ENCODE measurements at places on chromosomes 2 and 18.

- no peak for DNase-seq
Observed at GRCh38 chr2:151165105-151165684, 96.5 kb downstream of the RBM43 start.

DNA sequence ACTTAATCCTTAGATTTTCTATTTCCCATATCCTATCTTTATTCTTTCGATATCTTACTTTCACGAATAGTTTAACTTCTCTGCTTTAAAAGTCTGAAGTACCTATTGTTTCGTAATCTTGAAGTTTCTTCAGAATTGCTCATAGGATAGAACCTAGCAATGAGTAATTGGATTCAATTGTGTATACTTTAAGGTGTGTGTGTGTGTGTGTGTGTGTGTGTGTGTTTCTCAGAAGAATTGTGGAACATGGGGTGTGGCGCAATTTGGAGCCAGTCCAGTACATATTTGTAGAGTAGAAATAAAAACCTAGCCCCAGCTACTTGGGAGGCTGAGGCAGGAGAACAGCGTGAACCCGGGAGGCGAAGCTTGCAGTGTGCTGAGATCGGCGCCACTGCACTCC is 897.6 kb downstream of the BCL11A start:
- no peak for DNase-seq

DNA sequence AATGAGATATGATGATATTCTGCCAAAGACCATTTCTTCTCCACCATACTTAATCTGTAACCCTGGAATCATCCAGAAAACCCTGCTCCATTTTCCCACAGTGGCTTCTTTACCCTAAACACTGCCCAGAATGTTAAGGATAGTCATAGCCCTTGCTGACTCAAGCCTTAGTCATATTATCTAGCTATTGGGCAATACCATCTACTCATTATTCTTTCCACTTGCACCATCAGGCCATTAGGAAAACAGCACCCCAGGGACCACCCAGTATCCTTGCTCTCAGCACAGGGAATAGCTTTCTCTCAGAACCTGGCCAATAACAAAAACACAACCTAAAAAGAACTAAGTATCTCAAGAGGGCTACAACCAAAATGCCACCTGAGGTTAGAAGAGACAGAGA is 445.7 kb upstream of the SLC14A2 start:
- no peak for DNase-seq

DNA sequence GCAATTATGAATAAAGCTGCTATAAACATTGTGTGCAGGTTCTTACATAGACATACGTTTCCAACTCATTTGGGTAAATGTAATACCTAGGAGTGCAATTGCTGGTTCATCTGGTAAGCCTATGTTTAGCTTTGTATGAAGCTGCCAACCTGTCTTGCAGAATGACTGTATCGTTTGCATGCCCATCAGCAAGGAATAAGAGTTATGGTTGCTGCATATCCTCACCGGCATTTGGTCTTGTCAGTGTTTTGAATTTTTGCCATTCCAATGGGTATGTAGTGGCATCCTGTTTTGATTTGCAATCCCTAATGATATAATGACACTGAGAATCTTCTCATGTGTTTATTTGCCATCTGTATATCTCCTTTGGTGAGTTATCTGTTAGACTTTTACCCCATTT is 20.7 kb downstream of the CCDC150 start:
- DNase-seq: no peak

DNA sequence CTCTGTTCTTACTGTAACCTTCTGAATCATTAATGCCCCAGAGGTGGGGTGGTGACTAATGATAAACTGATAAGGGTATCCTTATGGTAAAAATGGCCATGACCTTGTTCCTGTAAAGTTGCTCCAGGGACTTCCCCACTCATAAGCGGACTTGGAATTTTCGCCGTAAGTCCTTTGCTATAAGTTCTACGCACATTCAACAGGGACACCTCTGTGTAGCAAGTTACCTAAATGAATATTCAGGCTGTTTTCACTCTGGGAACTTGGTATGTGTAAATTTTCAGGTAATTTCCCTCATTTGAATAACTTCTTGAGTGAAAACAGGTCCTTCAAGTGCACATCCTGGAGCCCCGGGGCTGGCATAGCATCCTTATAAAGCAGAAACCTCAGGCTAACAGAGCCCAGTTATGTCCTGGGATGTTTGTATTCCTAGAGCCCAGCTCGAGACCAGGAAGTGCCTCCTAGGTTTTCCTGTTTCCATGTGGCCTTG is 9.4 kb upstream of the AGFG1 start:
- DNase-seq: no peak

GRCh38 chr2:29874745-29875144 is 46.6 kb downstream of the ALK start:
- DNase-seq: no peak

DNA sequence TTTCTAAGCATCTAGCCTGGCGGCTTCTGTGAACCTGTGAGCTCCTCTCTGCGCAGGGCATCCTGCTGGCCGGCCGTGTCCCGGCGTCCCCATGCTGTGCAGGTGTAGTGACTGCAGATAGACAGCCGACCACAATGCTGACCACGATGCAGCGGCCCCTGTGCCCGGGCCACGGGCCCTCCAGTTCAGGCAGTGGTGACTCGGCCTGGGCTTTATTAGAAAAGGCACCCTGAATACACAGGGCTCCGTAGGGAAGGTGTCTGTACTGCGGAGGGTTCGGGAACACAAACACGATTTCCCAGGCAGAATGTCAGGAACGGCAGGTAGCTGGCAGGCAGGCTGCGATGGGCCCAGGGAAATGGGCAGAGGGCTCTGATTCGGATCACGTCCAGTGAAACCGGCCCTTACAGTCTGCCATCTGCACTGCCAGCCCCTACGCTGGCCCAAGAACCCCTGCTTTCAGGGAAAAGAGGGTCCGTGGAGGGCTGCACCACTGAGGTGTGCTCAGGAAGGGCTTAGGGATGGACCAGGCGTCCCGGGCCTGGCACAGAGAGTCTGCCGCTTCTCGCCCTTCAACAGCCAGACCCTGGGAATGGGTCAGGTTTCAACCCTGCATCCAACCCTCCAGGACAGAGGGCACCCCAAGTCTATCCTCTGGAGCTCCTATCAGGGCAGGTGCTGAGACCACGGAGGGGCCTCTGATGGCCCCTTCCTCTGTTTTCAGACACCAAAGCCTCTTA is 196.5 kb downstream of the HDAC4 start:
- no peak for DNase-seq

DNA sequence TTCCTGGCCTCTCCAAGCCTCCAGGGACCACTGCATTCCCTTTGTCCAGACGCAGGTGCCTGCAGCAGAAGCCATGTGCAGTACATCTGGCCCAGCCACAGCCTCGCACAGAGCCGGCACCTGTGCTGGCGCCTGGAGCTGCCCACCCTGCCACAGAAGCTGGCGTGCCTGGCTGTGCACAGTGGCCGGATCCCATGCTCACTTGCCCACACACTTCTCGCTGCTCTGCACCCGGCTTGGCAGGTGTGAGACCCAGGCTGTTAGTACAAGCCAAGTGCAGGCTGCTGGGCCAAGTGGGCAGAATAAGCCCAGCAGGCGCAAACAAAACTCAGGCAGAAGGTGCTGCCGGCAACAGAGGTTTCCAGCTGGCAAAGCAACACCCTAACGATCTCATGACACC is 124.5 kb upstream of the CCDC150 start:
- DNase-seq: no peak

GRCh38 chr2:232632229-232632903 is 1.0 kb upstream of the EFHD1 start:
- no peak for DNase-seq
